ENCODE measurements at places on chromosomes 6 and 20.

- DNase-seq, result peak; percentile 35
These were observed 91.3 kb upstream of the TNFAIP3 start for GRCh38 chr6:137775720-137776119.

GRCh38 chr6:69913361-69913760 lies 47.0 kb downstream of the COL19A1 start:
- no peak for DNase-seq

DNA sequence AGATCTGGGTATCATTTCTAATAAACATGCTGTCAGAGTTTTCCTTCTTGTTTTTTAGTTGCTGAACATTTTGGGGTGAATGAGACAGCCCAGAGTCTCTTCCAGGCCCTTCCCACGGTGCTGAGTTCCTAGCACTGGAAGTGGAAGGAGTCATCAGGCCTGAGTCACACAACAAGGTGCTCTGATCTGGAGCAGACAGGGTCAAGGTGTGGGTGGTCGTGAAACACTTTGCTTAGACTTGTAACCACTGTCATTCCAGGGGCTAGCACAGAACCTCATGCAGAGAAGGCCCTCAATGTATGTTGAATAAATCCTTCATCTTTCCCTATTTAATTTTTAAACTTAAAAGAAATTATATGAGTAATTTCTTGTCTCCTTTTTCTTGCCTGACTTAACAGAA lies 60.6 kb downstream of the TXLNB start:
- peak; percentile 60 for DNase-seq

DNA sequence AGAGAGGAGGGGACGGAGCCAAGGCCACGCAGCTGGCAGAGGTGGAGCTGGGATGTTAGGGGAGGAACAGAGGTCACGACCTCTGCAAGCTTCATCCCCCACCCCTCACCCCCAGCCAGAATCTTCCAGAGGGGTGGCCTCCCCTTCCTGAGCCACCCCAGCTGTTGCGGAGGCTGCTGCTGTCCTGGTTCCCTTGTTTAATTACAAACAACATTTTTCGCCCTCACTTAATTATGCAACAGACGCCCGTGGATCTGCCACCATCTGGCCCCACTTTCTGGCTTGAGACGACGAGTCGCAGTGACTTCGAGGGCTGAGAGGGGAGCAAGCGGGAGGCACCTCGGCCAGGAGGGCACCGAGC lies 153.7 kb upstream of the PTPN1 start:
- peak; percentile 2 for DNase-seq

DNA sequence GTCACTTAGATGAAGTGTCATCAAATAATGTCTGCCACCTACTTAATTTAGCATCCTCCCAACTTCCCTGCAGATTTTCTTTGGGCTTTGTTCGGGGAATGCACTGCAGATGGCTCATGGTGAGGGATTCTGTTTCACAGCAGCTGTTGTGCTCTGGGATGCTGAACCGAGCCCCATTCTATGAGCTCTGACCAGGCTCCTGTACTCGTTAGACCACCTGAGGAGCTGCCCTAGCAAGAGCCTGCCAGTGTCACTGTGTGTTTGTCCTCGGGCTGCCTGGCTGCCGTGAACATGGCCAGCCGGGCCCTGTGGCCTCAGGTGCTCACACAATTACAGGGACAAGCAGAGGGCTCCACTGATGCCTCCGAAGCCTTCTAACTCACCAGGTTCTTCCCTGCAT lies 238.8 kb upstream of the ECI2 start:
- DNase-seq, result peak; percentile 72

DNA sequence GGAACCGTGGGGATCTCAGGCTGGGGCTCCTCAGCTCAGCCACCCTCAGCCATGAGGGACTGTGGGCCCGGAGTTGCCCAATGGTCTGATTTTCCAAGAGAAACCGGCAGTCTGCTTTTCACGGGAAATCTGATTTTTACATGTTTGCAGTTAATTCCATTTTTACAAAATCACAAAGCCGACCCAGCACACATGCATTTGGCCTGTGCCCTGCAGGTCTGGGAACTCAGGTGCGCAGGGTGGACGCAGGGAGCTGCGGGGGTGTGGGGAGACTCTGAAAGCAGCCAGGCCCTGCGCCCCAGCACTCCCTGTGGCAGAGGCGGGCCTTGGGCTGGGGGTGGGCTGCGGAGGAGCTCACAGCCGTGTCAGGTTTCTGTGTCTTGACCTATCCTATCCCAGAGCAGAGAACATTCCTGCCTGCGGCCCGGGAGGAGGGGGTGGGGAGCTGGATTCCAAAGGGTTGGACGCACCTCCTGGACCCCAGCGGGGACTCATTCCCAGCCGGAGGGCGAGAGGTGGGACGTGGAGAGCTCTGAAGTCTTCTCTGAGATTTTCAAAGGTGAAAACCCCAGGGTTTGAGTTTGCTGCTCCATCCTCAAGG lies 60.6 kb downstream of the ADNP start:
- DNase-seq, result no peak

DNA sequence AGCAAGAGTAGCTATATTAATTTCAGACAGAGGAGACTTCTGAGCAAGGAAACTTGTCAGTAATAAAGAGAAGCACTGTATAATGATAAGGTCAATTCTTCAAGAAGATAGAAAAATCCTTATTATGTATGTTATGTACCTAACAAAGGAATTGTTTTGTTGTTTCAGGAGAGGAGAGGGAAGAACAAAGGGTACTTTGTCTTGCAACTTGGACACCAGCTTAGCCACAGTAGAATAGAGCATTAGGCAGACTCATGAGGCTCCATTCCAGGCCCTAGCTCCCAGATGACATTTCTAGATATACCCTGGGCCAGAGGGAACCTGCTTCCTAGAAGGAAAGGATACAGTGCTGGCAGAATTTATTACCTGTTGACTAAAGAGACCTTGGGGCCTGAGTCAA lies 6.5 kb upstream of the NUS1 start:
- DNase-seq, result no peak

DNA sequence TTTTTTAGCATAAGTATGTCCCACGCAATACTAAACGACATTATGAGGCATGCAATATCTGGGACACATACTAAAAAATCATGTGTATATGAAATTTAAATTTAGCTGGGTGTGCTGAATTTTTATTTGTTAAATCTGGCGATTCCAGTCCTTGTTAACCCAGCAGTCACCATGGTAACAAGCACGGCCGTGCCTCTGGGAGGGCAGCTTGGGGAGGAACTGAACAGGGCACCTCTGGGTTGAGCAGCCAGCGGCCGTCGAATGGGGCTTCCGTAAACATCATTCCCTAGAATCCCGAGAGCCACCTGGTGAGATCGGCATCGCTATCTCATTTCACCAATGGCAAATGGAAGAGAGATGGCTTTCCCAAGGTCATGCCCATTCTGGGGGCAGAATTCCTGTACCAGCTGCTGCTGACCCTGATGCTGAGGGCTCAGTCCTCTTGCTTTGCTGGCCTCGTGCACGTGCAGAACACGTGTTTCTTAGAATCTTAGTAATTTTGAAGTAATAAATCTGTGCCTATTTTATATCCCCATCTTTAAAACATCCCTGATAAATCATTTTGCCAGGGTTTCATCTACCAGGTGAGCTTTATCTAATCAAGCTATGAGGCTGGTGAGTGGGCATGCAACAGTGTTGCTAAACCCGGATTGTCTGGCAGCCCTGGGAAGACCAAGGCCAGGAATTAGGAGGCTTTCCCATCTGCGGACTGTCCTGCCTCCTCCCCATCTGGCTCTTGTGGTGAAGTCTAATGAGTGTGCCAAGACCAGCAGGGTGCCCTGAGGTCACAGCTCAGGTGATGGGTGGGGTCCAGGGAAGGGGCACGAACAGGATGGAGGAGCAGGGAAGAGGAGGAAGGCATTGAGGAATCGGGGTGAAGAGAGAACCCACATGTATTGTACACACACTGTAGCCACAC lies 85.1 kb downstream of the AGPAT4 start:
- peak; percentile 11 for DNase-seq

GRCh38 chr20:40713508-40713907 lies 24.5 kb upstream of the MAFB start:
- no peak for DNase-seq

DNA sequence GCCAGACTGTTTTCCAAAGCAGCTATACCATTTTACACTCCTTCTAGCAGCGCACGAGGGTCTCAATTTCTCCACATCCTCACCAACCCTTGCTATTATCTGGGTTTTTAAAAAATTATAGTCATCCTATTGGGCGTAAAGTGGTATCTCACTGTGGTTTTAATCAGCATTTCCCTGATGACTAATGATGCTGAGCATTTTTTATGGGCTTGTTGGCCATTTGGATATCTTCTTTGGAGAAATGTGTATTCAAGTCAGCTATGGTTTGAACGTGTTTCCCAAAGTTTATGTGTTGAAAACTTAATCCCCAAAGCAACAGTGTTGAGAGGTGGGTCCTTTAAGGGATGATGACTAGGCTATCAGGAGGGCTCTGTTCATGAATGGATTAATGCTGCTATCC lies 6.7 kb downstream of the MCUR1 start:
- DNase-seq, result no peak

DNA sequence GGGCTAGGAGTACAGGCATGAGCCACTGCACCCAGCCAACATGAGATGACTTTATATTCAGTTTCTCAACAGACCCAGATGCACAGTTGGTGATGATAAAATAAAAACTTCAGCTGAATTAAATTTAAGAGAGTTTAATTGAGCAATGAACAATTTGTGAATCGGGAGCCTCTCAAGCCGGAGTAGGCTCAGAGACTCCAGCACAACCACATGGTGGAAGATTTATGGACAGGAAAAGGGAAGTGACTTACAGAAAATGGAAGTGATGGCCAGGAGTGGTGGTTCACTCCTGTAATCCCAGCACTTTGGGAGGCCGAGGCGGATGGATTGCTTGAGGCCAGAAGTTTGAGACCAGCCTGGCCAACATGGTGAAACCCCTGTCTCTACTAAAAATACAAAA lies 10.4 kb upstream of the BCAS4 start:
- no peak for DNase-seq

GRCh38 chr20:48738399-48739304 lies 89.1 kb downstream of the PREX1 start:
- DNase-seq, result no peak

DNA sequence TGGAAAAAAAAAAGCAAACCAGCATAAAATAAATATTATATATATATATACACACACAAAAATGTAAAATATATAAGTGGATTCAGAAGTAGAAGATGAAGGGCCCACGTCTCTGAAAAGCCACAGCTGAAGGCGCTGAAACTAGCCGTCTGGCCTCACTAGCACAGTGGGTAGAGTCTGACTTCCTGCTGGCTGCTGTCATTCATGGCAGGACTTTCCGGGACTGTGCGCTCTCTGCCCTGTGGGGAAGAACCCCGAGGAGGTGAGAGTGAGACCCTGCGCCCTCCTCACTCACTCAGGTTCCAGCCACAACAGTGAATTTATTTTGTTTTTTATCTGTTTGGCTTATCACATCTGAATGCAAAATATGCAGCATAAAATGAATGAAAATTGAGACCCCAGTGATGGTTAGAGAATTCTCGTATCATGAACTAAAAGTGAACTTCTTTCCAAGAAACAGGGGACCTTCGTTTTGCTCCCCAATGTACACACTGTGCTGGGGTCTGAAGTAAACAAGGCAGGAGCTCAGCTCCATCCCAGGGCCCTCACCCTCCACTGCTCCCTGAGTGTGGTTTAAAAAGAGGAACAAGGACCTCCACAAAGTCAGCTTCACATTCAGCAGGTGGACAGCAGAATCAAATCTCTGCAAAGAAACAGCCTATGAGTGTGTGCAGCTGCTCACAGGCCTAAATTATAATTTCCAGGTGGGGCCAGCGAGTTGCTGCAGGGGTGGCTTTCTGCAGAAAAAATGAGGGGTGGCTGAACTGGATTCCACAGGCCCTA lies 1.3 kb upstream of the RAMACL start:
- DNase-seq, result no peak

DNA sequence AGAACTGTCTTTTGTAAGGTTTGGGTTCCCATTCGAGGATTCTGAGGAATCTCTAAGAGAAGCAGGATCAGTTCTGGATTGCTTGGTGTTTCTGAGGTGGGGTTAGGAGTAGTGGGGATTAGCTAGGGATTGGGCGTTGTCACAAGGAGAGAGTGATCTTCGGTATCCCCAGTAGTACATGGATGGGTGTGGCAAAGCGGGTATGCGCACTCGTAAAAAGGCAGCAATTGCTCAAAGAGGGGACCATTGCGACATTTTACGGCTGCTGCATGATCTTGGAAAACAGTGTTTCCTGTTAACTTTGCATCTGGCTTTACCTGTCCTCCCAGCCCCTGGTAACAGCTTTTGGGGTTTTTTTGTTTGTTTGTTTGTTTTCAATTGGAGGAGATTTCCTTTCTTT lies 9.7 kb upstream of the ZSCAN9 start:
- DNase-seq, result peak; percentile 83

DNA sequence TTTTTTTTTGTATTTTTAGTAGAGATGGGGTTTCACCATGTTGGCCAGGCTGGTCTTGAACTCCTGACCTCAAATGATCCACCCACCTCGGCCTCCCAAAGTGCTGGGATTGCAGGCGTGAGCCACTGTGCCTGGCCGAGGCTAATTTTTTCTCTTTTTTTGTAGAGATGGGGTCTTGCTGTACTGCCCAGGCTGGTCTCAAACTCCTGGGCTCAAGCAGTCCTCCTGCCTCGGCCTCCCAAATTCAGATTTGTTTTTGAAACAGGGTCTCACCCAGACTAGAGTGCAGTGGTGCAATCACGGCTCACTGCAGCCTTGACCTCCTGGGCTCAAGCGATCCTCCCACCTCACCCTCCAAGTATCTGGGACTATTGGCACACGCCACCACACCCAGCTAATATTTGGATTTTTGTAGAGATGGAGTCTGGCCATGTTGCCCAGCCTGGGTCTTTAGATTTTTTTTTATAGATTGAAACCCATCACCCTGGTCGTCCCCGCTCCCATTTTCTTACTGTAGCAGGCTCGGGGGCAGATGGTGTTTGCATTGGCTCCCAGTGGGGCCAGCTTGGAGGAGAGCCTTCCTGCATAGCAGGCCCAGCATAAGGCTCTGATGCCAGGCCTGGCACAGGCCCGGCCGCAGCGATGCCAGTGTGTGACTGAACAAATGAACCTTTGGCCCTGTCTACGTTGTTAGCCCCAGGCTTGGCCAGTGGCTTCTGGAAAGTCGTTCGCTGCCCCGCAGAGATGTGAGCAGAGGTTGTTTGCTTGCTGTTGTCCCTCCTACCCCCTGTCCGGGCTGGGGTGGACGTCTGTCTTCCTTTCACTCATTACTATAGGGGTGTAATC lies 4.3 kb upstream of the MTG2 start:
- no peak for DNase-seq

- DNase-seq, result no peak
These were observed 88.5 kb upstream of the PTPN1 start for GRCh38 chr20:50421356-50422340.

DNA sequence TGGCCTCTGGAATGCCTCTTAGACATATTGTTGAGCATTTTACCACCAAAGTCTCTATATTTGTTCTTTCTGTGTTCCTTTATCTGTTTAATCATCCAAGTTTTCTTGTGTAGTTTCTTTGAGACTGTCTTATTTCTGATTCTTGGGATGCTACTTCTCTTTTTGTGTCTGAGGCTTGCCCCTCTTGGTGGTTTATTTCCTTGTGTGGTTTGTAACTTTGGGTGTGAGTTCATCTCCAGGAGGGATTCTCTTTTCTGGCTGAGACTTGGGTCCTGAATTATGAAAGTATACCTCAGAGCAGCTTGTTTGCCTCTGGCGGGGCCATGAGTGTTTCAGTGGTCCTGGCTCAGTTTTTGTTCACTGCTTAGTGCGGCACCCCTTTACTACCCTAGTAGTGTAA lies 33.9 kb downstream of the PPARD start:
- DNase-seq, result no peak

- DNase-seq, result peak; percentile 80
These were observed 177.7 kb downstream of the ZDHHC14 start for GRCh38 chr6:157558487-157559200.

Data from NCI-H69 (cell line).